Memory B cell (primary cell): ENCODE measurements at places on chromosomes 16 and 17.

- no peak for DNase-seq
Measured at GRCh38 chr17:58335779-58336455, 7.3 kb upstream of the TSPOAP1 start.

DNA sequence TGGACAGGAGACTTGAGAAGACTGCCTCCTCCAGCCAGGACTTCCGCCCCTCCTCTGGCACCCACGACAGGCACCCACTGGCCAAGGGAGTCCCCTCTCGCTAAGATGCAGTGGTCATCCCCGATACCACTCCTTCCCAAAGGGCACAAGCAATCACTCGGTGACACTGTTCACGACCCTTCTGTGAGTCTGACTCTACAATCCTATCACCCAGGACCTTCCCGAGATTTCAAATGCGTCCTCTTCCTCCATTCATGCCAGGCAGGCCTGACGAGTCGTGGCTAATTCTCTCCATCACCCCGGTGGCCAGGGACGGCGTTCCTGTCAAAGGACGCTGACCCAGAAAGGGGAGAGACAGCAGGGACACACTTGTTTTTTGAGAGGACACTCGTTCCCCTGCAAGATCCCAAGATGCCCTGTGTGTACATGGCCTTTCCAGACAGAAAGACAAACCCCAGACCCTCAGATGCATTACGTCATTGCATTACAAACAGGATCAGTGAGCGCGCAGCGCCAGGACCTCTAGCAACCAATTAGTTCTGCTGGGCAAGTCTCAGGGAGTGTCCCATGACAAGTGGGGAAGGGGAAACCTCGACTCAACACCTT lies 12.2 kb downstream of the FBXO31 start:
- no peak for DNase-seq

GRCh38 chr17:6660805-6661463 lies 9.4 kb downstream of the C17orf100 start:
- DNase-seq = peak; percentile 37

GRCh38 chr17:19303367-19303776 lies 59.2 kb downstream of the B9D1 start:
- DNase-seq = no peak

DNA sequence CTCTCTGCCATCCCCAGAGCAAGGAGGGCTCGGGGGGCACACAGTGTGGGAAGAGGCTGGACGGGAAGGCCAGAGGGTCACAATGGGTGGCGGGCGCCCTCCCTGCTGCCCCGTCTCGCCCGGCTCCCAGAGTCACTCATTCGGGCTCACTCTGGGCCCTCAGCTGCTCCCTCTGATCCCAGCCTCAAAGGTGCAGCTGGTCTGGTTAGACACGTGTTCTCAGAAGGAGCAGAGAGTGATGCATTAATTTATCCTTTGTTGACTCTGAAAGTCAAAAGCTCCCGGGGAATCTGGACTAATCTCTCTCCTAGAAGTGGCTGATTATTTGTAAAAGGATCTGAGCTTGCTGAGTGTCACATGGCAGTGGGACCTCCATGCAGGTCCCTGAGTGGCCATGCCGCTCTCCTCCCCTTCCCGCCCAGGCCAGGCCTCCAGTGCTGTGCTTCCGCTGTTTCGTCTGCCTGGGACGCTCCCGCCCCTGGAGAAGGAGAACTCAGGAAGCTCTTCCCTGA lies 87.5 kb downstream of the SEC14L1 start:
- DNase-seq = no peak

DNA sequence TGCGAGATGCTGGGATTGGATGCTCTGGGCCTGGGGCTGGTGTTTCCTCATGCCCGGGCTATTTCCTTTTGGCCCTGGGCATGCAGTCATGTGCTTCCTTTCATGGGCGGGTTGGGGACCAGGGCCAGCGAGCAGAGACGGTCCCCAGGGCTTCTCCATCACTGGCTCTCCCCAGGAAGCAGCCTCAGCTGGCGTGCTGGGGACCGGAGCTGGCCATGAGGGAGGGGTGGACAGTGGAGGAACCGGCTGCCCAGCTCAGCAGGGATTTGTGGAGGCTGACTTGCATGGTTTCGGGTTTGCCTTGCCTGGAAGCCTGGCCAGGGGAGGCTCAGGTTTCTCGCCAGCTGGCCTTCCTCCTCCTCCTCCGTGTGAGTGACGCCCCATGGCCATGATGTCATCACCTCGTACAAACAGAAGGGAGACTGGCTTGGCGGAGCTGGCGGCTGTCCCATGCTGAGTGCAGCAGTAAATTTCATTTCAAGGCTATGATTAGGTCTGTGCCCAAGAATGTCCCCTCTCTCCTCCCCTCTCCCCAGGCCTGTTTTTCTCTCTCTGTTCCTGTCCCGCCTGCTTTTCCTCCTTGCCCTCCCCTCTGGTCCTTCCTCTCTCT lies 8.9 kb upstream of the TIMP2 start:
- no peak for DNase-seq

GRCh38 chr17:33955461-33955860 lies 299.6 kb upstream of the CCL2 start:
- DNase-seq = no peak

DNA sequence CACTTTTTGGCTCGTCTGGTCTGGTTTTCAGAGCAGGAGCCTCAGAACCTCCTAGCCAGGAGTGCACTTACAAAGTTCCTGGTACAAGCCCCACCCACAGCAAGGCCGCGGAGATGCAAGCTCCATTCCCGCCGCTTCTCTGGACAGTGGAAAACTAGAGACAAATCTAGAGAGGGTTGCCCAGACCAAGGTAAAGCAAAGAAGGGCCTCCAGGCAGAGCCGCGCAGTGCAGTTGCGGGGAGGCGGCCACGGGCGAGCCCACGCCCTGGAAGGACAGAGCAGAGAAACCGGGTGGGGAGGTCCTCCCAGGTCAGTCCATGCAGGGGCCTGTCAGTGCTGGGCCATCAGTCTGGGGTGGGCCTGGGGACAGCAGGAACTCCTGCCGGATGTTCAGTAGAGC lies 11.0 kb upstream of the OSGIN1 start:
- DNase-seq = no peak

GRCh38 chr16:59601452-59601851 lies 867.3 kb upstream of the GOT2 start:
- no peak for DNase-seq

GRCh38 chr17:43994272-43995149 lies 9.9 kb upstream of the NAGS start:
- DNase-seq = peak; percentile 60

- no peak for DNase-seq
Measured at GRCh38 chr17:78915872-78916632, 9.1 kb downstream of the TIMP2 start.

- no peak for DNase-seq
Measured at GRCh38 chr17:79923974-79924638, 84.9 kb upstream of the CBX4 start.
